ENCODE measurements at places on chromosomes 5 and 9.

DNA sequence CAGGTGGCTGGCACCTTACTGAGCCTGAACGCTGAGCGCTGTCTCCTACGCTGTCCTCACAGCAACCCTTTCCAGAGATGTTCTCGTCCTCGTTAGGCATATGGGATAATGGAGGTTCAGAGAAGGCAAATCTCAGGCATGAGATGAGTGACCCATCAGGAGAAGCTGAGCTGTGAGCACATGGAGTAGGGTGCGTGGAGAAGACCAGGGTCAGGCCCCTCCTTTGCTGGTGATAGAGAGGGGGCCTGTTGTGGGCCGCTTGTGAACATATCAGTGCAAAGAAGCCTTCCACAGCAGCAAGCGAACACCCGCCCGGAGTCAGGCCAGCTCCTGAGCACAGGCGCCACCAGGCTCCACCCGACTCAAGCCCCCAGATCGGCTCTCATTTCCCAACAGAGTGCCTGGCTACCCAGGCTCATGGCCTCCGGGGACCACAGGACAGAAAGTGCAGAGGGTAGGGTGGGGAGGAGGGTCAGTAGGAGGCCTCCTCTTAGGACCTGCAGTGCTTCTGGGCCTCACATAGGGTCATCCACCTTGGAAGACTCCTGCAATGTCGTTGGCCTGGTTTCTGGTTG, 15.0 kb upstream of the TIFAB start:
- no peak for DNase-seq

DNA sequence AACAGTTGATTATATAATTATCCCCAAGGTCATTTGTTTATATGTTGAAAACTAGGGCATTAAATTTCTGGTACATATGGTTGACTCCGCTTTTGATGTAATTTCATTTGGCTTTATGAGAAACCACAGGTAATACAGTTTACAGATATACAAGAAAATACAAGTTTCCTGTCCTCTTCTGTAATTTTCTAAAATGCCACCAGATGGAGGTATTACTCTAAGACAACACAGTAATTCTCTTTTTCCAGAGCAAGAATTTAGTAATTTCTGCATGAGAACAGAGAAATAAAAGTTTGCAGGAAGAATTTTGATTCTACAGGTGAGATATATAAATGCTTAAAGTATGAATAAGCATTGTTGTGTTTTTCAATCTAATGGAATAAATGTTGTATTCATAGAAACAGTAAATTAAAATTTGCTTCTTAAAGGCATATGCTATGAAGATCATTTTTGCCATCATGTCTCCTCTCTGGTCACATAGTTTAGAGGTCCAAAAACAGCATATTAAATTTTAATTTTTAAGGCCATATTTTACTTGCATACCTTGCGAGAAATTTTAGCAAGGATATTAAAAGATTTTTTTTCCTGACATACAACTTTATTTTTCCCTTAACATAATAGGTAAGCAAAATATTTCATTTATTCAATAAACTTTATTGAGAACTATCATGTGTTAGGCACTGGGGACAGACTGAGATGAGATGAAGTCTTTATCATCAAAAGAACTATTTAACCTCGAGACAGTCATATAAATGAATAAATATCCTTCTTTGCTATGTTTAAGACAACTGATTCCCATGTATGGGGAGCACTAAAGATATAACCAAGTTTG, 22.7 kb downstream of the CHD1 start:
- DNase-seq: no peak

DNA sequence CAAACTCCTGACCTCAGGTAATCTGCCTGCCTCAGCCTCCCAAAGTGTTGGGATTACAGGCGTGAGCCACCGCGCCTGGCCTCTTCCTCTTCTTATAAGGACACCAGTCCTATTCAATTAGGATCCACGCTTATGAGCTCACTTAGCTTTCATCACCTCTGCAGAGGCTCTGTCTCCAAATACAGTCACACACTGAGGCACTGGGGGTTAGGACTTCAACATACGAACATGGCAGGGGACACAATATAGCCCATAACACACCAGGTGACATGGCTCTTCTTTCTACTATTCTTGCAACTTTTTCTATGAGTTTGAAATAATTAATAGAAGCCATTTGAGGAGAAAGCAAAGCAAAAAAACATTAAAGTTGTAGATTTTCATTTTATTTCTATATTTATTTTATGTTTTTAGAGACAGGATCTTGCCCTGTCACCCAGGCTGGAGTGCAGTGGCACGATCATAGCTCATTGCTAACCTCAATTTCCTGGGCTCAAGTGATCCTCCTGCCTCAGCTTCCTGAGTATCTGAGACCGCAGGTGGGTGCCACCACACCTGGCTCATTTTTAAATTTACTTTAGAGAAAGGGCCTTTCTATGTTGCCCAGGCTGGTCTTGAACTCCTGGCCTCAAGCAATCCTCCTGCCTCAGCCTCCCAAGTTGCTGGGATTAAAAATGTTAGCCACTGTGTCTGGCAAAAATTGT, 6.0 kb upstream of the PRRT1B start:
- peak; percentile 49 for DNase-seq

- no peak for DNase-seq
These were observed 17.5 kb downstream of the PALM2AKAP2 start for GRCh38 chr9:109797509-109797908.

GRCh38 chr5:18099261-18099660, 465.0 kb downstream of the TAF11L14 start:
- no peak for DNase-seq

DNA sequence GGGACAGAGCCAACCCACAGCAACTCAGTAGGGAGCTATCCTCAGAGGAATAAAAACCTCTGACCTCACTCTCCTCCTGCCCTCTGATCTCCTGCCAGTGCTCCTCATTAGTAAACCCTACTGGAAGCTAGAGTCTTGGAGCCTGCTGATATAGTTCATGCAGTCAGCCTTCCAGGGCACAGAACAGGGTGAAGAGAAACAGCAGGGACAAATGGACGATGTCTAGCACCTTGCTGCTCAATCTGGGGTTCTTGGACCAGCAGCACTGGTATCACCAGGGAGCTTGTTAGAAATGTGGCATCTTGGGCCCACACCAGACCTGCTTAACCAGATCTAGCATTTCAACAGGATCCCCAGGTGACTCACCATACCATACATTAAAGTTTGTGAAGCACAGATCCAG, 5.5 kb upstream of the GALNT12 start:
- no peak for DNase-seq

DNA sequence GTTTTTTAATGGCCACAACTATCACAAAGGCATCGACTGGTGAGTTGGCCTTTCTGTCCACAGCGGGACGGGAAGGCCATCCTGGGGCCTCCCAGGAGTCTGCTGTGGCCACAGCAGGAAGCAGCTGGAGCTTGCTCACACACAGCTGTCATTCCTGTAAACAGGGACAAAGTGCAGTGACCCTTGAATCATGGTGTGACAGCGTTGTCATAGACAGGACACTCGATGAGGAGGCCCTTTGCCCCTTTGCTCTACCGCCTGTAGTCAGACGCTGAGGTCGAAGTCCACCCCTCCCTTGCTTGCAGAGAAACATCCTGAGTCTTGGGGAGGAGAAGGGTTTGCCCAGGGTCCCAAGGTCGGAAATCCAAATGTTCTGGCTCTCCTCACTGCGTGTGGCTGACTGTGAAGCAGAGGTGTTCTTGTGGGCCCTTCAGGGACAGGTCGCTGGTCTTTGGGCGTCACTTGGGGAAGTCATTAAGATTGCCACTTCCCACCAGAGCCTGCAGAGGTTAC, 35.1 kb downstream of the NDST1 start:
- no peak for DNase-seq

DNA sequence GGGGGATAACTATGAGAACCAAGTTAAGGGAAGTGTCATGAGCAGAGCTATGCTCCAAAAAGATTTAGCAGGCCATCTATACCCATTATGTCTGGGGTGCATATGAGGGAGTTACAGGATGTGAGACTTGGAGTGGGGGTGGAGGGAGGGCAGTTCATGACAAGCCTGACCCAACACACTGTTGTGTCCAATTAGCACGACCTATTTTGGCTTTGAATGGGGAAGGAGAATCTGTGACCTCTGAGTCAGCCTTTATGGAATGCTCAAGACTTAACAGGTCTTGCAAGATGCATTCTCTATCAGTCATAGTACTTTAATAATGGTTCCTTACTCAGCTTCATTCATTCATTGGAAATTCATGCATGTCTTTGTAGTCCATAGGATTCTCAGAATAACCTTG, 71.7 kb downstream of the GRIA1 start:
- no peak for DNase-seq

GRCh38 chr5:41683181-41683580, 172.8 kb upstream of the PLCXD3 start:
- no peak for DNase-seq

GRCh38 chr5:116473706-116474105, 100.9 kb downstream of the SEMA6A start:
- no peak for DNase-seq

- DNase-seq: no peak
These were observed 65.2 kb downstream of the CRB2 start for GRCh38 chr9:123421186-123421585.

GRCh38 chr9:125261501-125262293, at the start of gene GAPVD1:
GAPVD1 (plus strand) TSS chr9:125261826; CDS start chr9:125298922, 37,096 bp downstream.
- DNase-seq: peak; percentile 88

DNA sequence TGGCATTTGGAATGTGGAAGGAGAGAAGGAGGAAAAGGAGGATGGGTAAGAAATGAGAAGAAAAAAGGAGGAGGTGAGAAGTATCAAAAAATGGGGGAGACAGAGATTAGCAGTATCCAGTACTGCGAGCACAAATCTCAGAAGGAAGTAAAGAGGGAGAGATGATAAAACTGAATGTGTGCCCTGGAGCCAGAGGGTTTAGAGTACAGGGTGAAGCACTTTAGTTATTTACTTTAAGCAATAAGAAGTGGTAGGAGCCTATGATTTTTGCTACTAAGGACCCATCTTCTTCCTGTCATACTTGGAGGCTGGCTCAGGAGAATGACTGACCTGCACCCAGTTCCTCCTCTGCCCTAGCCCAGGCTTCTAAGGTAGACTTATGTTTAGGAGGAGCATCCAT, 94.9 kb downstream of the ADRB2 start:
- no peak for DNase-seq

DNA sequence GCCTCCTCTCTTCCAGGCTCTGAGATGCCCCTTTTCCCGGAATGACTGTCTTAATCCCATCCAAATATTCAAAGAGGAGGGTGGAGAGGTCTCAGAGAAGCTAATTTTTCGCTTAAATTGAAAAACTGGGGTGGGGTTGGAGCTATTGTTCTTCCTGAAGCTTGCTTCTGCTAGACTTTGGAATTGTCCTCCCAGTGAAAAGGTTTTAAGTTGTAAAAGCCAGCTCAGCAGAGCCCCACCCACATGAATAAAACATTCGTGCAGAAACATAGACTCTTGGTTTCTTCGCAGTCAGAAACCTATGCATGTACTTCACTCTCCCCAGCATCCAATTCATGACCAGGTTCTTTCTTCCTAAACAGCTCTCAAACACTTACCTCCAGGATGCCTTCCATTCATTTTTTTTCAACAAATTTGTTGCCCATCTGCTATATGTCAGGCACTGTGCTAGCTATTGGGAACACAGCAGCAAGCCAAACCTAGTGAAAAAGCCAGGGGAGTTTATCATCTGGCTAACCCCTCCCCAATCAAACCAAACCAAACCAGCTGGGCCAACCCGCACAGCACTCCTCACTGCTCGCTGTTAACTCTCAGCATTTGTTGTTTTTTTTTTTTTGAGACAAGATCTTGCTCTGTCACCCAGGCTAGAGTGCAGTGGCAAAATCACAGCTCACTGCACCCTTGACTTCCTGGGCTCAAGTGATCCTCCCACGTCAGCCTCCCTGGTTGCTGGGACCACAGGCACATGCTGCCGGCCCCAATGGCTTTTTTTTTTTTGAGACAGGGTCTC, 37.9 kb upstream of the OCLN start:
- DNase-seq: no peak

GRCh38 chr5:89991592-89991991, 418.0 kb downstream of the CETN3 start:
- no peak for DNase-seq

Measured in activated CD4-positive, alpha-beta T cell treated with anti-CD3 and anti-CD28 coated beads, Interleukin-2, amount 10 ng/mL, durations not matched to agents 7 days and 5 days (primary cell).